ENCODE measurements at places on chromosomes 16 and 17.

DNA sequence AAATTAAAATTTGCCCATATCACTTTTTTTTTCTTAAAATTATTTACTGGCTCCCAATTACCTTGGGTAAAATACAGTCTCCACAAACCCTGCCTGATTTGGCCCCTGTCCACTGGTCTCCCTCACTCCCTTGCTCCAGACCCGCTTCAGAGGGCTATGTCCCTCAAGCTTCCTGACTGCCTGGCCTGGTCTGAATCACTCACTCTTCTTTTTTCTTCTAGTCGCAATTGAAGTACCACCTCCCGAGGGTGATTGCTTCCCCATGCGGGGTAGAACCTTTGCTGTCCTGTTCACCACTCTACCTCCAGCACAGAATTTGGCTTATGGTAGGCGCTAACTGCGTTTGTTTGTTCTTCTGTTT is 598 bp upstream of the PGAP3 start:
- DNase-seq: no peak

DNA sequence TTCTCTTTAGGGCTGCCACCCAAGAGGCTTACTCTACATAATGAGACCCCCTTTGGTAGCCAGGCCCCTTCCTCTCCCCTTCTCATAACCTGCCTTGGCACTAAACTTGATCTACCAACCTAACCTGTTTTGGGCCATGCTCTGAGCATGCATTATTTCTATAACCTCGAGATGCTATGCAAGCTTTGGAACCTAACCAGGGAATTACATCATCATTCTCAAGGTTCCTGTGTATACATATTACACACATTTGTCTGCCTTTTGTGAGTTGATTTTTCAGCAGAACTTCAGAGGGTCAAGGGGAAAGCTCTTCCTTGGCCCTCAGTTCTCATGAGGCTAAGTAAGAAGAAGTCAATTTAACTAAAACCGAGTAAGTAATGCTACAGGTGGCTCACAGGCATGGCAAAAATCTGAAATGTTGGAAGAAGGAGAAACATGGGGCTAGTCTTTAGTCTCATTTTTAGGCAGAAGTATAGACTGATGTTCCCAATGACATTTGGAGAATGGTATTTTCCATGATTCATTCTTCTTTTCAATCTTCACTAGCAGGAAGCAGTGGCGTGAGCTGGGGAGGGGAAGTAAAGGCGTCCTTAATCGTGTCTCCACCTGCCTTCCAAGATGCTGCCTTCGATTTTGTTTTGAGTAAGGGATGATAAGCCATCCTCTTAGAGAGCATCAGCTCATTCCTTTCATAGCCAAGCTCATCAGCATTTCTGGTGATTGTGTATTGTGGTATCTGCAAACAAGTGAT is 308.4 kb downstream of the ABCC12 start:
- DNase-seq: peak; percentile 14

GRCh38 chr17:15260376-15261257 is 4.5 kb downstream of the PMP22 start:
- peak; percentile 92 for DNase-seq

- peak; percentile 35 for DNase-seq
Measured at GRCh38 chr17:83053021-83053681, 26.3 kb upstream of the METRNL start.

GRCh38 chr17:44972953-44973352 is 4.8 kb upstream of the C1QL1 start:
- DNase-seq: peak; percentile 64

DNA sequence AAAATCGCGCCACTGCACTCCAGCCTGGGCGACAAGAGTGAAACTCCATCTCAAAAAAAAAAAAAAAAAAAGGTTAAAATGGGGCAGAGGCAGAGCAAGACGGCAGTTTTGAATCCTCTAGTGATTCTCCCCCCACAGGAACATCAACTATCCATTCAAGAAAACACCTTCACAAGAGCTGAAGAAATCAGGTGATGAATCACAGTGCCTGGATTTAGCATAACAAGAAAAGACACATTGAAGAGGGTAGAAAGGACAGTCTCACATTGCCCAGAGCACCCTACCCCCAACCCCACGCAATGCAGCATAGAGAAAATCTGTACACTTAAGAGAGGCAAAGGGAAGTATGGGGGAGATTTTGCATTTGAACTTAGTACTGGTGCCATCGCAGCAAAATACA is 28.8 kb upstream of the RNF43 start:
- DNase-seq: no peak

GRCh38 chr17:61897548-61898180 is 30.1 kb downstream of the INTS2 start:
- DNase-seq: no peak

- DNase-seq: no peak
Measured at GRCh38 chr16:81645925-81646324, 133.2 kb upstream of the PLCG2 start.

- DNase-seq: no peak
Measured at GRCh38 chr16:47065766-47066688, 77.7 kb downstream of the NETO2 start.

- peak; percentile 57 for DNase-seq
Measured at GRCh38 chr17:7014995-7015958, 2.9 kb downstream of the RNASEK start.

DNA sequence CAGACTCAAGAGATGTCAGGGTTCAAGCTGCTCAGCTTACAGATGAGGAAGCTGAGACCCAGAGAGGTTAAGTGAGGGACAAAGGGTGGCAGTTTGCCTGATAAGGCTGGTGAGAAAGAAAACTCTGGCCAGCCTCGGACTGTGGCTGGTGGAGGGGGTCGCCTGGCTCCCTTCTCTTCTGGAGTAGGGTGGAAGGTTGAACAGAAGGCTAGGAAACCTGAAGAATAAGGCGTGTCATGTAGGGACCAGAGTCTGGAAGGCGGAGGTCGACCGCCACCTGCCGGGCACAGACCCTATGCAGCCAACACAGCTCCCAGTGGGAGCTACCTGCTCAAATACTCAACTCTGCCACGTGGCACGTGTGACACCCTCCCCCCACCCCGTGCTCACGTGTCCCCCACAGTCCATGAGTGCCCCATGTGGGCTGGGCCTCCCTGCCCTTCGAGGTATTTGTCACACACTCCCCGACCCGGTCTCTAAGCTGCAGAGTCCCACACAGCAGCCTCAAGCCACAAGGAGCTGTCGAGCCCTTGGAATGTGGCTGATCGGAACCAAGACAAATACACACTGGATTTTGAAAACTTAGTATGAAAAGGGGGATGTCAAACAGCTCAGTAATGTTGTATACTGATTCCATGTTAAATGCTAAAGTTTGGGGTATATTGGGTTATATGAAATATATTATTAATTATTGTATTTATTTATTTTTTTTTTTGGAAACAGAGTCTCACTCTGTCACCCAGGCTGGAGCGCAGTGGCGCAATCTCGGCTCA is 11.8 kb downstream of the HID1 start:
- peak; percentile 44 for DNase-seq

DNA sequence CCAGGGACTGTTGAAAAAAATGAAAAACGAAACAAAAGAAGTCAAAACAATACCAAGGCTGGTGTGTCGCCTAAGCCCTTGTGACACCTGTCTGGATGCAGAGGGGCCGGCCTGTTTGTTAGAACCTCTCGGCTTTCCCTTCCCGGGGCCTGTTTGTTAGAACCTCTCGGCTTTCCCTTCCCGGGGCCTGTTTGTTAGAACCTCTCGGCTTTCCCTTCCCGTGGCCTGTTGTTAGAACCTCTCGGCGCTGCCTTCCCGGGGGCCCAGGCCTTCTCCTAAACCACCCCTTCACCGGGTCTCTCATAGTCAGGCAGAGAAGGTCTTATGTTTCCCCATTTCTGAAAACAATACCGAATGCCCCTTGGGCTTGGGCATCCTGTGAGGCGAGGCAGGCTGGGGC is 180.0 kb downstream of the BANP start:
- no peak for DNase-seq

GRCh38 chr17:263271-263670 is 81.8 kb upstream of the DOC2B start:
- DNase-seq: no peak

- peak; percentile 91 for DNase-seq
Measured at GRCh38 chr17:45143767-45144198, 4.5 kb upstream of the HEXIM1 start.

DNA sequence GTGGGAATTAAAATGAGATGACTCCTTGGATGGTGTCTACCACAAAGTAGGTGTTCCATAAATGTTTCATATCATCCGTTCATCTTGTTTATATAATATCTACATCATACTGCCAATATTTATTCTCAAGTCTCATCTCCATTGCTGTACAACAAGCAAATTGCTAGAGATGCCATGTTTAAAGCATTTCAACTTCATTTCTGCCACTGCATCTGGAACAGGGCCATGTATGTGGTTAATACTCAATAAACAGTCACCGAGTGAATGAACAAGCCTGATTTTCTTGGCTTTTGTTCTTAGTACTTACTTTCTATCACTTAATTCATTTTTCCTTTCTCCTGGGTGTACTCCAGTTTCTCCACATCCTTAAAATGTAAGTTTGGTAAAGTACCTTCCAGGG is 107.6 kb downstream of the KCNJ2 start:
- DNase-seq: peak; percentile 1

- no peak for DNase-seq
Measured at GRCh38 chr16:25411396-25412081, 153.9 kb upstream of the ZKSCAN2 start.

- no peak for DNase-seq
Measured at GRCh38 chr16:27965801-27966200, 97.7 kb downstream of the GSG1L start.

- peak; percentile 31 for DNase-seq
Measured at GRCh38 chr16:76947749-76948148, 243.2 kb upstream of the MON1B start.

- peak; percentile 86 for DNase-seq
Measured at GRCh38 chr16:13429416-13429815, 490.5 kb upstream of the ERCC4 start.

DNA sequence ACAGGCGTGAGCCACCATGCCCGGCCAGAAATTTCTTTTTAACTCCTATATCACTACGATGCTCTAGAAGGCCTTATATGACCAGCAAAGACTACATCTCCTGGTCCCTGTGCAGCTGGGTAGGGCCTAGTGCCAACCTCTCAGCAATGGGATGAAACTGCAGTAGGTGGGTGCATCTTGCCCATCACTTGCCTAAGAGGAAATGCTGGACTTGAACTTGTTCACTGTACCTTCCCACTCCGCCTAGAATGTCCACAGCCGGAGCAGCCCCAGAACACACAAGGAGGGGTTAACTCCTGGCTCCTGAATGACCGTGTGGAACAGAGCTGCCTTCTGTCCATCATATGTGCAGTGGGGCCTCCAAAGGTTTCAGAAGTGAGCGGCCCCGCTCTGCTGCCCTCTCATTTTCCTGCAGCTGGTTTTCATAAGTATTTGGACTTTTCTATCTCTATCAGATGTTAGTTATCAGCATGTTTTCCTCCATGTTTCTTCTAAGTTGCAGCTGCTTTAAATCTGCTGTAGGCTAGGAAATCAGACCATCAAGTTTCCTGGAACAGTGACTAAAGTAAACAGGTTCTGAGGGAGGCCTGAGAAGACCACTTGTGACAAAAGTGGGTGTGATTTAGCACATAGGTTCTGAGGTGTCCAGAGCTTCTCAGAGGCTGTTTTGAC is 52.5 kb downstream of the WSB1 start:
- DNase-seq: no peak

DNA sequence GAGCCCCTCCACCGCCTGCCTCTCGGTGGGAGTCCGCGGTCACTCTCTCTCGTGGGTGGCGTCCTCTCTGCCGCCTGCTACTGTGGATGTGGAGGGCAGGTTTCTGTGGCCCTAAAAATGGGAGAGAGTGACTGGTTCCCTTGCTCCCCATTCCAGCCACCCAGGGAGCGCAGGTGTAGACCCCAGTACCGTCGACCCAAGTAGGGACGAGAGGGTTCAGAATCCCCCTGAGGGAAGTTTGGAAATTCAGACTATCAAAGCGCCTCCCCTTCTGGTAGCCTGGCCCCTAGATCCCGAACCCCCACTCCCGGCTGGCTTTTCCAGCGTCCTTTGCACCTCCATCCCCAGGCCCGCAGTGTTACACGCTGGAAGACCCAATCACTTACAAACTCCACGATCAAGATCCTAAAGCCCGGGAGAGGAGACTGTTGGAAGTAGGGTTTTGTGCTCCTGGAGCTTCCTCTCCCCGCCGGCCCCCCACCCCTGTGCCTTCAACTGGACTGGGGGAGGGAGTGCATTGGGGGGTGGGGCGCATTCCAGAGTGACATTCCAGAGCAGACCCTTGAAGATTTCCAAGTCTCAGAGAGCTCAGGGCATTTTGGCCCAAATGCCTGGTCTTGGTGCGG is 991 bp downstream of the GPRC5C start:
- DNase-seq: no peak

DNA sequence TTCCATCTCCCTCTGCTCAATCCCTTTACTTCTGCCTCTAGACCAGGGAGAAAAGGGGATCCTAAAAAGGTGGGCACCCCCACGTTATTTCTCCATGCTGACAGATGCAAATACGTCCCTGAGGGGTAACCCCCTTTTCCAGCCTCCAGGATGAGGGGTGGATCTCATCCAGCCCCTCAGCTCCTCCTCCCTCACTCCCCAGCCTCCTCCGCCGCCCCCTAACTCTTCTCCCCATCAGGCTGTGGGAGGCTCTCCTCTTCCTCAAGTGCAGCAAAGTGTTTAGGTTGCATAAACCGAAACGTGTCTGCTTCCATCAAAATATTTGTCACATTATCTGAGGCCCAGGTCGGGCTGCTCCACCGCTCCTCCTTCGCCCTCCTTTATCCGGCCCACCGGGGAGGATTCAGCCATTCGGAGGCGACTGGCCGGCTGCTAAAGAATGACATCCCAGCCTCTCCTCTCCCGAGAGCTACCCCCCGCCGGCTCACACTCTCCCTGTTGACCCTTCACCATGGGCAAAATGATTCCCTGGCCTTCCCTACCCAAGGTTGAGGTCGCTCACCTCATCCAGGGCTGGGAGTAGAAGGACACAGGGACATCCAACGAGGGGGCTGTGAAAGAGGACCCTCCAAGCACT is 1.2 kb upstream of the C1QL1 start:
- no peak for DNase-seq

DNA sequence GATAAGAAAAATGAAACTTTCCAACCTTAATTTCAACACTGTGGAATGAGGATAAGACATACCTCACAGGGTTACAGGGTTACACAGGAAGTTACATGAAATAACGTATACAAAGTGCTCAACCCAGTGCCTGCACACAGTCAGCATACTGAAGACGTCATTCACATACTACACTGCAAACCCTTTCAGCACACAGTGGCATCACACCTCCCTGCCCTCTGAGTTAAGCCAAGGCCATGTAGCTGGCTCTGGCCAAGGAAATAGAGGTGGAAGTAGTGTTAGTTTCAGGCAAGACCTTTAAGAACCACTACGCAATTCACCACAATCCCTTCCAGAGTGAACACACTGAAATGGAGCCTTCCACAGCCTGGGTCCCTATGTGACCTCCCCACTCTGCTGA is 46.6 kb upstream of the GSG1L start:
- no peak for DNase-seq

DNA sequence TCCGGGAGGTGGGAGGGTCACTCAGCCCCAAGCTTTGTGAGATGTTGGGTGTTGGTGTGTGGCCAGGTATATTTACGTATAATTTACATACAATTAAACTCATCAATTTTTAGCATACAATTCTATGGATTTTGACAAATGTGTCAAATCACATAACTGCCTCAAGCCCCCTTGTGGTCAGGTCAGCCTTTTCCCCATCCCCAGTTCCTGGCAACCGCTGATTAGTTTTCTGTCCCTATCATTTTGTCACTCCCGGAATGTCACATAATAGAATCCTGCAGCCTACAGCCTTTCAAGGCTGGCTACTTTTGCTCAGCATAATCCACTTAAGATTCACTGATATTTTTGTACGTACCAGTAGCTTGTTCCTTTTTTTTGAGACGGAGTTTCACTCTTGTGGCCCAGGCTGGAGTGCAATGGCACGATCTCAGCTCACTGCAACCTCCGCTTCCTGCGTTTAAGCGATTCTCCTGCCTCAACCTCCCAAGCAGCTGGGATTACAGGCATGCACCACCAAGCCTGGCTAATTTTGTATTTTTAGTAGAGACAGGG is 19.3 kb upstream of the RAI1 start:
- DNase-seq: no peak

Measured in fibroblast of skin of right quadriceps (primary cell).